GM19239 (cell line): ENCODE measurements at places on chromosomes 3 and 15.

DNA sequence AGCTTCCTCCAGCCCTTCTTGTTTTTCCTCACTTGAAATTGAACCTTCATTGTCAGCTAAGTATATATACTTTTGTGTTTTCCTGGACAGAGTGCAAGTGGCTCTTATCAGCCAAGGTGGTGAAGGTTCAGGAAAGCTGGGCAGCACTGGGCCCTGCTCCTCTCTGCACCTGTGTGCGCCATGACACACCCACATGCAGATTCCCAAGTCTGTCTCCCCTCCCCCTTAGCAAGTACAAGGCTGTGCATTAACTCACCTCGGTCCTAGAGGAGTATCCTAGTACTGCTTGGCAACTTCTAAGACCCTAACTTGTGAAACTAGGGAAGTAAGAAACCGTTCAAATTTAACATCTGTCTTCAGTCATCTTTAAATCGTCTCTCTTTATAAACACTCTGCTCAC, 85.8 kb downstream of the SLC49A4 start:
- DNase-seq = no peak

GRCh38 chr3:66633402-66634381, 132.9 kb upstream of the LRIG1 start:
- DNase-seq = no peak

DNA sequence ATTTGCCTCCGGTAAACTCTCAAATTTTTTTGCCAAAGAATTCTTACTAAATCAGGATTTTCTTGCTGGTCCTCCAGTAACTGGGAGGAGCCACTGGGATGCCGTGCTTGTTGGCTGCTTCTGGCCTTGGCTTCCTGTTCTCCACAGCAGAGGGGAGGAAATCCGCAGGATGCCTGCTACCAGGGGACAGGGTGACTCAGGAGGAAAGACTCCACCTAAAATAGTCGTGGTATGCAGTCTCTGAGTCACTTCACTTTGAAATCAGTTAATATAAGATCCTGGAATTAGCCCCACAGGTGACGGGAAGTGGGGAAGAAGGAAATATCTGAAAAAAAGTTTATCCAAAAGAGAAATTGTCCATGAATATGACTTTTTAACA, 6.5 kb upstream of the TM4SF18 start:
- DNase-seq = no peak

GRCh38 chr15:91186904-91187656, 87.0 kb downstream of the SV2B start:
- DNase-seq = no peak

GRCh38 chr3:142977399-142977728, 13.9 kb upstream of the PAQR9 start:
- no peak for DNase-seq

DNA sequence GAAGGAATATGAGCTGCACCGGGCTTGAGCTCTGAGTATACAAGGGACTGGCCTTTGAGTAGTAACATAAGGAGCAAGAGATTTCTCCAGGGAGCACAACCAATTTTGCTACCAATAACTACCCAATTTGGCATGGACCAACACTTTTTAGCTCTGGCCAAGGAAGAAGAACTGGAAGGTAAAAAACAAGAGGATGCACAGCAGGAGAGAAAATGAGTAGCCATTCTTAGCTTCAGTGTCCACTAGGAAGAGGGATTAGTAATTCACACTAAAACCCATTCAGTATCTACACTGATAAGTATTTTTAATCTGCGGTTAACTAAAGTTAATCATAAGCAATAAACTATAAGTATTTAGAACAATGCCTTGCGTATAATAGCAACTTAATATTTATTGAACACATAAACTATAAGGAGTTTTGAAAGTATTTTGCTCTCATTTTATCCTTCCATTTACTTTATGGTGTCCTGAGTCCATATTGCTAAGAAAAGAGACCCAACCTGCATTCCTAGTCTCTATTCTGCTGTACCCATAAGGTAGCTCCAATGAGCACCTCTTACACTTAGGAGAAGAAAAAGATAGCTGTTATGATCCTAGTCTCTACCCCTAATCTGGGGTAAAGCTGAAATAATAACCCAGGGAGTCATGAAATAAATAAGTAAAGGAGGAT, 268.9 kb downstream of the IGSF11 start:
- no peak for DNase-seq

DNA sequence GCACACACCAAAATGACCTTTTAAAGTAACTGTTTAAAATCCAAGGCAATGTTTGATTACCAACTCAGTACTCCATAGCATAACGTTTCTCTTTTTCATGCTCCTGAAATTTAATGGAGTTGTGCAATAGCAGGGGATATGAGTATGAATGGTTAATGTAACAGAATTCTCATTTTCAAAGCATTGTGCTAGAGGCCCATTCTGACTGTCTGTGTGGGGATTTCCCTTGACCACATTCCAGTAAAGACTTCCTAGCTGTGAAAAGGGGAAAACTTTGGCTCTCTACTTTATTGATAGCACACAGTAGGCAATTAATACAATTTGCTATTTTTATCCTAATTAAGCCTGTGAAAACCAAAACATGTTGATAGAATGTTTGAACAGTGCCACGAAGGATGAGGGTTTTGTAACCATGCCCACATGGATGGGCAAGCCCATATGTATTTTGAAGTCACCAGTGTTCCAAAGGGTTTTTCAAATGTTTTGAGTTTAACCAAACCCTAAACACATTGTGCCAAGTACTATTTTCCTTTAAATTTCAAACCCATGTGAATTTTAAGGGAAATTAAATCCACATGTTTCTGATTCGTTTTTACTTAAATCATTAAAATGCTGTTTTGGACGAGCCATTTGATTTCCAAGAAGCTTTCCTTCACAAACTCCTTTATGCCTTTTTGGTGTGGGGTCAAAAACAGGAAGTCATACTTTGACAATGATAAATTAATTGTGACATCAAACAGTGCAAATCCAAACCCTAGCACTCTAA, 261.2 kb downstream of the SHOX2 start:
- no peak for DNase-seq
